ENCODE measurements at places on chromosomes 16 and 17. TPM values are rescaled to one million over a fixed set of nuclear protein-coding genes. Genes with fewer than 3 reads are reported as not detected.

HSD17B2 gene
- 0.09 TPM for total RNA-seq

PRCD gene
- 11.2 TPM for total RNA-seq

SCARF1 gene
- total RNA-seq, result 0.86 TPM

PDILT gene
- total RNA-seq, result not detected

PMFBP1 gene
- 0.32 TPM for total RNA-seq

UBN1 gene
- total RNA-seq, result 12.8 TPM

MPDU1 gene
- total RNA-seq, result 48.5 TPM

SLC5A11 gene
- not detected for total RNA-seq

MT1G gene
- not detected for total RNA-seq

NR1D1 gene
- total RNA-seq, result 2.2 TPM

ZFPM1 gene
- total RNA-seq, result 1.9 TPM

FZD2 gene
- 18.1 TPM for total RNA-seq

CACNG3 gene
- total RNA-seq, result not detected

Measured in bronchial smooth muscle cell (primary cell).